ENCODE measurements at places on chromosomes 16 and 17.
A peak's percentile ranks its signal among the peaks of the same experiment; 100 is the strongest.

DNA sequence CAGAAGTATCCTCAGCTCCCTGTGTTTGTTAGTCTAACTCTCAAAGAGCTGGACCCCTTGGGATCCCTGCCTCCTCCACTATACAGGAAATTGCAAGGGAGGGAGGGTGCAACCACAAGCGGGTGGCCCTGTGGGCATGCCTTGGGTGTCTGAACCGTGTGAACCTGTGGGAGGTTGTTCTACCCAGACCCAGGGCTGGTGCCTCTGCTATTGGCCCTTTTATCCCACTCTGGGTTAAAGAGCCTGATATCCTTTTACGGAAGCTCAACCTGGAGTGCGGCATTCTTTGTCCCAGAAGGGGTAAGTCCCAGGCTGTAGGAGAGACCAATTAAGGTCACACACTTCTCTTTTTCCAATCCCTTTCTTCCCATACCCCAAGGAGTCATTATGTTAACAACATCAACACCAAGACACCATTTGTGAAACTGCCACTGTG is 53.4 kb downstream of the ARSG start:
- peak; percentile 56 for DNase-seq

DNA sequence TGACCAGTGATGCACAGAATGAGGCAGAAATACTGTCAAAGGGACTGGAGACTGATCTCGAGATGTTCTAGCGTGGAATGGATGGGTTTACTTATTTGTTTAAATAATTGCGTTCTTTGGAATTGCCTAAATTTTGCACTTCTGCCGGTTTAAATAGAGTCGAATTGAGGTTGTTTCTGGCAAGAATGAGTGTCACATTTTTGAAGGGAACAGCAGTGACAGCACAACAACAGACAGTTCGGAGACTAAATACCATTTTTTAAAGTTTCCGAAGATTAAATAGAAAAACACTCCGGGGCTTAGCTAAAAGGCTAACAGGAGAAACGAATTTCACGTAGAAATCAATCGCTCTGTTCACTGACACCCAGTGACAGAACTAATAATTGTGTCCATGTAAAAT is 969.2 kb upstream of the RBFOX1 start:
- no peak for DNase-seq

GRCh38 chr16:86030116-86030515 is 131.2 kb downstream of the IRF8 start:
- DNase-seq = no peak

- no peak for DNase-seq
Measured at GRCh38 chr16:15671530-15672117, 21.6 kb downstream of the NDE1 start.

GRCh38 chr17:57624386-57624785 is 120.7 kb downstream of the CCDC182 start:
- DNase-seq = no peak

Measured in CD4-positive, alpha-beta T cell treated with Interleukin-6 at 100 ng/mL for 8 hours (primary cell).